CD4-positive, alpha-beta T cell treated with Interleukin-10 for 1 hour (primary cell): ENCODE measurements at places on chromosomes 2 and 18.

DNA sequence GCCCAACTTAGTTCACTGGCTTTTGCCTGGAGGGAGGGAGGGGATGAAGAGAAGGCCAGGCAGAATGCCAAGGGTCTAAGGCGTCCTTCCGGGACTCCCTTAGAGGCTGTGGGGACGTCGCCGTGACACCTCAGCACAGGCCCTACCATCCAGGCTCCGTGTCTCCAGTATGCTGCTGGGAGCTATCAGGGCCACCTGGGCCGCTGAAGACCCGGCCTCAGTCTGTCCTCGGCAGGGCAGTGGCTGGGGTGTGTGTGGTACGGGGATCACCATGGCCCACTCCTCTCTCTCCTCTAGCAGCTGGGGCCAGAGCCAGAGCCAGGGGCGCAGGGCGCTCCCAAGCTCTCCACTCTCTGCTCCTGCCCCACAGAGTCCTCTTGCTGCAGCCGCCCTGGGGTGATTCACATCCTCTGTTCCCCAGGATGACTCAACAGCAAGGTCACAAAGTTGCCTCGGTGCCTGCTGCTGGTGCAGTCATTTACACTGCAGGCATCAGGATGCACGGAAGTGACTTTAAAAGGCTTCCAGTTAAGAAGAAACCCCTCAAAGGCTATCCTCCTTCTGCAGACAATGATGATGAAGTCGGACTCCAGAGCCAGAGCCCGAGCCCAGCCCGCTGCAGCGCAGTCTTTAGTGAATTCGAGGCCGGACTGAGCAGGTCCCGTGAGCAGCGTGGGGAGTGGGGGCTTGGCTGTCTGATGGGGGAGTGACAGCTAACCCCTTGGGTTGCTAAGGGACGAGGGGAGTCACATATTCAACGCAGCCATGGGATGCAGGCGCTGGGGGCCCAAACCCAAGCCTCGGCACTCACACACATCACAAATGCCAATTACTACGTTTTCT is 31.9 kb downstream of the SNORC start:
- no peak for DNase-seq

DNA sequence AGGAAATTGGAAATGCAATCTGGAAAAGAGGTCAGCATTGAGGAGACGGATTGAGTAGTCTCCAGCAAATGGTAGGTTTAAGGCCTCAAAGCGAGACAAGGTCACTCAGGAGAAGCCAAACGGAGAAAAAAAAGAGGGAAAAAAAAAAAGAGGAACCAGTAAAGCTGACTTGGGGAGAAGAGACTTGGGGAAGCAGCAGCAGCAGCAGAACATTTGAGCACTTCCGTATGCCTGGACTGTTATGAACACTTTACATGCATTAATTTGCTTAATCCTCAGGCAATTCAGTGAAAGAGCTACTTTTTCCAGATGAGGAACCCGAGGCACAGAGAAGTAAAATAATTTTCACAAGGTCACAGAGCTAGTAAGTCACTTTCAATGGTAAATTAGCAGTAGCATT is 81.3 kb downstream of the OSBPL6 start:
- DNase-seq, result no peak

GRCh38 chr2:241070361-241070760 is 31.7 kb downstream of the MTERF4 start:
- no peak for DNase-seq

DNA sequence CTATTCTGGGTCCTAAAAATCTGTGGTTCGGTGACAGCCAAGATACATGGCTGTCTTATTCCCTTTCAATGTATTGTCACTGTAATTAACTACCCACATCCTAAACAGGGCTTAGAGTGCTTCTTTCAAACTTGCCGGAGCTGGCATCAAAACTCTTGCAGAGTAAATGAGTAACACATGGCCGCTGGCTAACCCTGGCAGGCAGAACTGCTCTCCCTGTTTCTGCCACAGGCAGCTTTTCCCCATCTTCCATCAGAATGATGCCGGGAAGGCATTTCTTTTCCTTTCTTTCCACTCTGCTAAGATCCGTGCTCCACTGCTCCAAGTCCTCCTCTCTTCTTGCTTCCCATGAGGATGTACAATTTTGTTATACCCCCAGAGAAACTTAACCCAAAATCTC is 54.8 kb upstream of the PTPRM start:
- no peak for DNase-seq

GRCh38 chr18:57660961-57661360 is 39.3 kb upstream of the NARS1 start:
- DNase-seq, result no peak

DNA sequence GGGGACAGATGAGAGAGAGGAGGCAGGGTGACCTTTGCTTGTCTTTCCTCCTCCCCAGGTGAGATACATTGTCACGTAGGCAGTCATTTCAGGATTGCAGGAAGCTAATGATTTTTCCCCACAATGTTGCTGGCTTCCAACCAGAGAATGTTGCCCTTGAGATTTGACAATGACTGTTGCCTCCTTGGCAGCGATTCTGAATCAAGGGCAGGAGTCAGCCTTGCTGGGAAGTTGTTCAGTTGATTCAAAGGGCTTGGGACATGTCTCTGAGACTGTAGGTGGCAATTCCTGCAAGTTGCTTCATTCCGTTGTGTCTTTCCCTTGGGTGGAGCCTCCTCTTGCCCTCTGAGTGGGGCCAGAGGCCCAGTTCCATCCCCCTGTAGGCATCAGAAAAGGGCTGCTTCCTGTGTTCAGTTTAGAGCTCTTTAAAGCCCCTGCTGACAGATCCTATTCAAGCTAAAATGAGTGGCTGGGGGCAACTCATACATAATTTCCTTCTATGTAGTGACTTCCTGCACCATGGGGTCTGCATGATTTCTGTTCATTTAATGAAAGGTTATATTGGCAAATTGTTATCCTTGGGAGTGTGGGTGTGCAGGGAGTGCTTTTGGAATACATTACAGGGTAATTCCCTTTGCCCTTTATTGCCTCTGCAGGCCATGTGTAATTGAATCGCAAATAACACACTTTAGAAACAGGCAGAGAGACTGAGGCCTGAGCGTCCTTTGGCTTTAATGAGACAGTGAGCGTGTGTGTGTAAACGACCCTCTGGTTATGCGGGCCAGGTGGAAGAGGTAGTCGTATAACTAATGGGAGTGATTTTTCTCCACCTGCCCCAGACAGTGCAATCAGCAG is 52.4 kb downstream of the GPR39 start:
- no peak for DNase-seq

- no peak for DNase-seq
Observed at GRCh38 chr2:234808907-234809306, 142.9 kb upstream of the SH3BP4 start.

DNA sequence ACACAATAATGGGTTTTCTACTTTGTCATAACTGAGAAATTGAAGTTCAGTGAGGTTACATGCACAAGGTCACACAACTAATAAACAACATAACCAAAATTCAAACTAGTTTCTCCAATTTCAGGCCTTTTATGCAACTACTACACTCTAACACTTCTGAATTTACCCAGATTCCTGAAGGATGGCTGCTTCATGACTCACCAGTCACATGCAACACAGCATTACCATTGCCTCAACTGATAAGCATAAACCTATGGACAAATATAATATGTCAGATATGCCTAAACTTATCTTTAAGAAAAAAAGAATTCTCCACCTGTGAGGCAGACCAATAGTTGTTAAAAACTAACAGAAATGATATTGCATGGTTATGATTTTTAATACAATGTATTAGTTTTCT is 586.5 kb upstream of the SLC8A1 start:
- no peak for DNase-seq

DNA sequence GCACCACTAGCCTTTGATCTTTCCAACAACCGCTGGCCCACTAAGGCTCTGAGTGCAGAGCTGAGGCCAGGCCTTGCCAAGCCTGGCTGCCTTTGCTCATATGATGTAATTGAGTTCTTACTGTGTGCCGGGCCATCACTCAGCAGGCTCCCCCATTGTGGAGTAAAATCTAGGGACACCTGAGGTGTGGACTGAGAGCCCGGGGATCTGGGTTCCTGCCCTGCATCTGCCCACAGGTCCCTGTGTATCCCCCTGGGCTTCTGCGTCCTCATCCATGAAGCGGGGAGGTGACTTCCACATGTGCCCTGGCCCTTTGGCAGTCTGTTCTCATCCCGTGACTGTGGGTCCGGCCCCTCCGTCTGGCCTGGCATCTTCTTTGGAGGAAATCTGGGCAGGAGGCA is 33.8 kb downstream of the GREB1 start:
- DNase-seq, result no peak

DNA sequence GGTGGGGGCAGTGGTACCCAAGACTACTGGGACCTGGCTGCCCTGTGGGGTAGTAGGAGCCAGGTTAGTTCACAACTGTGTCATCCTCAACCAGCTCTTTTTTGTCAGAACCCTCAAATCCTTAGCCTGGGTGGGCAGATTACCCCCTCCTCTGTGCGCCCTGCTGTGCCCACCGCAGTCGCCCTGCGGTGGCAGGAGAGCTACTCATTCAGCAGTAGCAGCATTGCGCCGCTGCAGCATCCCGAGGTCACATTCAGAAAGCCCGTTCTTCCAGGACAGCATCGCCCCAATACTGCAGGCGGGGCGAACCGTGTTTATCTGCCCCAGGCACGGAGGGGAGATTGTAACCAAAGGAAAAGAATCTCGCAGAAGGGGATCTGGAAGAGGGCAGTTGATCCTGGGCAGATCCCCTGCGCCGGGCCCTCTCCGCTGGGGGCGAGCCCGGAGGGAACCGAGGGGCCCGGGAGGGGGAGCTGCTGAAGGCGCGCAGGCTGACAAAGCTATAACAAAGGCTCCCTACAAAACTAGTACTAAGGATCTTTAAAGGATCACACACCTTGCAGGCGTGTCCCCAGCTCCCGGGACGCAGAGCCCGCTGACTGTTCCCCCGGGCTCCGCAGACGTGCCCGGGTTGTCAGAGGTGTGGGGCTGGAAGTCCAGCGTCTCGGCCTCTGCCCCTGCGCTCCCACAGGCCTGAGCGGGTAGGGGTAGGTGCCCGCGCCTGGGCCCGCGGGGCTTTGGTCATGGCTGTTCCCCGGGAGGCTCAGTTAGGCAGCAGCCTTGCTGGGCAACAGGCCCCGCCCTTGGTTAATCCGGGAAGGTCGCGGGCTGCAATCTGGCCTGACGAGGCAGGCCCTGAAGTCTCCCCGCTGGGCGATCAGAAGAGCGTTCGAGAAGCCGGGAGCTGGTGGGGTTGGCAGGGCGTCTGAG is 13.2 kb downstream of the POU3F3 start:
- no peak for DNase-seq

GRCh38 chr2:211396815-211397214 is 840.4 kb downstream of the CPS1 start:
- no peak for DNase-seq

DNA sequence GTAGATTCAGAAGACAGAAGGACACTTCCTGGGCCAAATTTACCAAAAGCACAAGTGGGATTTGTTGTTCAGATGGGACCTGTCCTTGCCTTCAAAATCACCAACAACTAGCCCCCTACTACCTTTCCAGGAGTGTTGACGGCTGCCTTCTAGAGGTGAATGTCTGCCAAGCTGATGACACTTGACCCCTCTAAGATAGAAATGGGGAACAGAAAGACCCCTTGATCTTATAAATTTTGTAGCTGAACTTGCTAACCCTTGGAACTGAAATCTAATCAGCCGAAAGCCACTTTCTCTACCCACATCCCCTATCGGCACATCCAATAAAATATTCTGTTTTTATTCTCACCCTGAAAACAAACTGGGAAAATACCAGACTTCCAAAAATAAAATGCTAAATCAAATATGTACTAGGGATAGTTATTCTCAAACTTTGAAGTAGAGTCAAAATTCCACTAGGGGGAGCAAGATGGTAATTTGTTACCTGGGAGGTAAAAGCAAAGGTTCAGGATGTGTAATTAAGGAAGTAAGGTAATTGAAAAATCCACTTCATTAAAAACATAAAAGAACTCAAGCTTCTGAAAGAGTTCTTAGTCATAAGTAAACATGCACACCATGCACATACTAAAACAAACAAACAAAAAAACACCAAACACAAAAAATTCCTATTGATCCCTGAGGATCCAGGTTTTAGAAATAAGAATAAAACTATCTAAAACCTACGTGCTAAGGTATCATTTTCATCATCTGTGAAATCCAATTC is 119.2 kb downstream of the ANKRD44 start:
- DNase-seq, result peak; percentile 81

DNA sequence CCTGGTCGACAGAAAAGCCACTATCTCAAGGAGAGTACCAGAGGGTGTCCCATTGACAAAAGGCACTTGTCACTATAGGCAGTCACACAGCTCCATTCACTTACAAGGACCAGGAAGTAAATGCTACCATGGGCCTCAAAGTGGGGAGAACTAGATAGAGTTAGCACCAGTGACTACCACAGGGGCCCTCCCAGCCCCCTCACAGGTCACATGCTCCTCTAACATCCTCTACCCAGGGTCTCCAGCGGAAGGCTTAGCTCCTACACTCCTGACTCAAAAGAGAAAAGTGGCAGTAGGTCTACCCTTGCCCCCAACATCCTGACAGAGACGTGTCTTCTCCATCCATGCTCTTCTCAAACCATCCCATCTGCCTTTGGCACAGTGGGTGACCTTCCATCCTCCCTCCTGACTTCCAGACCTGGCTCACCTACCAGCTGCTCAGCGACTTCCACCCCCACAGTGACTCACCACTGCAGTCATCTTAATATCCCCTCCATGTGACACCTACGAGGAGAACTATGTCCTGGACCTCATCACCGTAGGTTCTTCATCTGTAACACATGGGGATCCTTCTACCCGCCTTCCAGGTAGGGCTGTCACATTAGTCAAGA is 5.6 kb upstream of the DNMT3A start:
- DNase-seq, result no peak

DNA sequence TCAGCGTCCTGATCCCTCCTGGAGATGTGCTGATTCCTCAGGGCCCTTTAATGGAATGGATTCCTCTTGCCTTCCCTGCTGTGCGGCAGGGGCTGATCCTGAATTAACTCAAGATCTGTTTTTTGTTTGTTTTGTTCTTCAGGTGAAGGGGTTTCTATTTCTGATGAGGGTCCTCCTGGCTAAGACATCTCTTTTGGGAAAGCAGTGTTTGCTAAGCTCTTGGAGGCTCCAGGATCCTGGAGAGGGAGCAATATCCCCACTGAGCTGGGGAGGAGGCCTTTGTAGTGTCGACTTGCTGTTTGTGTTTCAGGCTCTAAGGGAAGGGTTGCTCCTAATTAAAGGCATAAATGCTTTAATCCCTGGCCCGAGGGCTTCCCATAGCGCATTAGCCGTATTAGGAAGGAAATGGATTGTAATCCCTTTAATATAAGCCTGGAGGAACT is 65.3 kb upstream of the FOXI3 start:
- DNase-seq, result no peak

GRCh38 chr2:20015482-20016083 is 3.1 kb upstream of the MATN3 start:
- peak; percentile 52 for DNase-seq

DNA sequence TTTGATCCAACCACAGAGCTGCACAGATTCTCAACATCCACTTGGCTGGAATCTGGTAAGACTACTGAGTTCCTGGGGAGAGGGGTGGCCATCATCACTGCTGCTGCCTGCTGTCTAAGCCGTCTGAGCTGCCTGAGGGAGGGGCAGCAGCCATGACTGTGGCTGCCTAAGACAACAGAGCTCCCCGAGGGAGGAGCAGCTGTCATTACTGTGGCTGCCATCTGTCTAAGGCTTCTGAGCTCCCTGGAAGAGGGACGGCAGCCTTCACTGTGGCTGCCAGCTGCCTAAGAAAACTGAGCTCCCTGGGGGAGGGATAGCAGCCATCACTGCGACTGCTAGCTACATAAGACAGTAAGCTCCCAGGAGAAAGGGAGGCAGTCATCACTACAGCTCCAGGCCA is 584.4 kb downstream of the NR4A2 start:
- DNase-seq, result no peak

GRCh38 chr2:160632084-160632975 is 138.7 kb upstream of the RBMS1 start:
- DNase-seq, result no peak
